CD14-positive monocyte (primary cell): ENCODE measurements at places on chromosomes 5 and 9. TPM values are rescaled to one million over a fixed set of nuclear protein-coding genes. Genes with fewer than 3 reads are reported as not detected.
A peak's percentile ranks its signal among the peaks of the same experiment; 100 is the strongest.

DNA sequence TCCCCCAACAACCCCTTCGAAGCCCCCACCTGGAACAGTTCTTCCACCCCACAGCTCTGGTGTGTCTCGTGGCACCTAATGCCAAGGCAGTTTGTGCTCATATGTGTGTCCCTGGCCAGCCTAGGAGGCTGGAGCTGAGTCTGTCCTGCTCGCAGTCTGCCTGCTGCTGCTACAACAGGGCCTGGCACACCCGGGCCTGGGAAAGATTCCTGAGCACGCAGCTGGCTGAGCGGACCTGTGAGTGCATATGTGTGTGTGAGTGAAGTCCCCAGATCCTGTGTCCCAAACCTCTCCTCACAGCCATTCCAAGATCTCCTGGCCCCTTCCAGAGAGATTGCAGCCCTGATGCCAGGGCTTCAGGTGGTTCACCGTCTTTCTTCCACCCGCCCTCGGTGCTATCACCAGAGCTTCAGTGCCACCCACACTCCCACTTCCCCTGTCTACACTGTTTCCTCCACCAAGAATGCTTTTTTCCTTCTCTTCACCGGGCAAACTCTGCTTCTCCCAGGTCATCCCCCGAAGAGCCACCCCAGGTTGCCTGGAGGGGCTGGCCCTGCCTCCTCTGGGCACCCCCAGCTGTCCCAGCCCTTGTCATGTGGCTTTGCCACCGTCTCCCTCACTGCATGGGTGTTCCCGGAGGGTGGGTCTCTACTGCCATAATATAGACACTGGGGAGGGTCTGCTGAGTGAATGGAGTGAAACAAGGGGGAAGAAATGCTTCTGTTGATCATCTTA is 28.4 kb downstream of the LMX1B start:
- no peak for DNase-seq

GRCh38 chr5:50873595-50874277 is 207.3 kb downstream of the PARP8 start:
- DNase-seq: no peak

GRCh38 chr9:108933231-108933717 is 650 bp downstream of the ELP1 start:
- DNase-seq: no peak

GRCh38 chr5:158770506-158770905 is 329.2 kb downstream of the EBF1 start:
- no peak for DNase-seq

DNA sequence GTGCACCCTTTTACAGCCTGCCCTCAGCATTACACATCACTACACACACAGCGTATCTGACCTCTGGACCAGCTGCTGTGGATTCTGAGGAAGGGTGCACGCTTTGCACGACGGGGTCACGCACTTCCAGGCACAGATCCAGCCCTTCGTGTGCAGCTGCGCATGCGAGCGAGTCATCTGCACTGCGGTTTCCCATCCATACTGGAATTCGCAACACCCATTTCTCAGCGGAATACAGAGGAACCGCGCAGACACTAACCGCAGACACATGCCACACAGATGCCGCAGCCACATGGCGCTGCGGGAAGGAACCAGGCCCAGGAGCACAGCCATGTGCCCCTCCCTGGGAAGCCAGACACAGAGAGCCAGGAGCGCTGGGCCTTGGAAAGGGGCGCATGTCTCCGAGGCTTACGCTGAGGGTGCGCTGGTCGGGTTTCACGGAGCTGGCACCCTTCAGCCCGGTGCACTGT is 43.5 kb downstream of the PNPLA7 start:
- no peak for DNase-seq

GRCh38 chr9:98101868-98102273 is 17.2 kb downstream of the TRIM14 start:
- no peak for DNase-seq

DNA sequence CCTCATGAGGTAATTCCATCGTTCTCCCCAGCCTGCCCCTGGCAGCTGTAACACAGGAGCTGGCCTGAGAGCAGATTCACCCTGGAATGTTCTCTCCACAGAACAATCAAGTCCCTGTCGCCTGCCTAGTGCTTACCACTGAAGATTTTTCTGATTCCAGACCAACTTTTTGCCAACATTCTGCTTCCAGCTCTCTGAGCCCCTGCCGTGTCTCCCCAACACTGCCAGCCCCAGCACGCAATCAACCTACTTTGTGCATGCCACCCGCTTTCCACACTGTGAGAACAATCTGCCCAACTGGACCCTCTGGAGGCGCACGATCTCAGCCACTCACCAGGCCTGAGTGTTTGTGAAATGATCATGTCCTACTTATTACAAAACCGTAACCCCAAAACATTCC is 62.6 kb downstream of the PSMB7 start:
- DNase-seq: no peak

DNA sequence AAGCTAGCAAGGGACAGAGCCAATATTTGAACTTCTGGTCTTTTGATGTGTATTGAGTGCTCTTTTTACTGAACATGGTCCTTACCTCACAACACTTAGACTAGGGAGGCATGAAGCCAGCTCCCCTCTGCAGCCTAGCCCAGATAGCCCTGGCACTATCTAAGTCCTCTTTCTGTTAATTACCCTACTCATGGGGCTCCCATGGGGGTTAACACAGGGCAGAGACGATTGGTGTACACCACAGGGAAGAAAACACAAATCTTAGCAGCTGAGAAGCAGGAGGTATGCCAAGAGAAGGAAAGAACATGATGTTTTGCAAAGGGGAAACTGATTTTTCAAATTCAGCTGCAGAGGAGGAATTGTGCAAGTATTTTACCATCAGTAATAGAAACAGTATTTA is 383.8 kb downstream of the TMEM232 start:
- no peak for DNase-seq

GRCh38 chr9:15420796-15421195 is 1.9 kb upstream of the SNAPC3 start:
- DNase-seq: no peak

DNA sequence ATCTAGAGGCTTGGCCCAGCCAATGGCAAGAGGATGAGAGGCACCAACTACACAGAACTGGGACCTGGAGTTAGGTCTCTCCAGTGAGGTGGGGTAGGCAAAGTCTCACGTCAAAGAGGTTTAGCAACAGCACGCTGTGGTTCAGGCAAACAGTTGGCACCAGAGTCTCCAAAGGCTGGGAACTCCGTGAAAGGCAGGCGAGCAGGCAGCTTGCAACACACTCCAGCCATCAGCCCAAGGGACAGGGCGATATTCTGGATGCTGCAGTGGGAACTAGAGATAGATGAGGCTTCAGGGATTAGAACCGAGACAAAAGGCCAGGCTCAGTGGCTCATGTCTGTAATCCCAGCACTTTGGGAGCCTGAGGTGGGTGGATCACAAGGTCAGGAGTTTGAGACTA is 129.1 kb downstream of the PDZD2 start:
- DNase-seq: no peak

- peak; percentile 87 for DNase-seq
Observed at GRCh38 chr5:10595672-10596309, 31.9 kb downstream of the ANKRD33B start.

DNA sequence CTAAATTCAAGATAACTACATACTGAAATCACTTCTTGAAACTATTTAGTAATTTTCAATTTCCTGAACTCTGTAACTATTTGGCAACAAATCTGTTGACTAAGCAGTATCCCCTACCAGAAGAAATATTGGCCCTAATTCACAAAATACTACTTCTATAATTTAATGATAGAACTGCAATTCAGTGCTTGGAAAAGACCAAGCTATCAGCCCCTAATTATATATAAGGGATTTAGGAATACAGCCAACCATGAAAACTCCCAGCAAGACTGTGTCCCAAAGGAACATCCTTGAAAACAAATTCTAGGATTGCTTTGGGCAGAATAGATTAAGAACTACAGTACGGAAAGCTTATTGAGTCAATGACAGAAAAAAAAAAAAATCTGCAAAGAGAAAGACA is 169.2 kb downstream of the RAB3C start:
- no peak for DNase-seq

DNA sequence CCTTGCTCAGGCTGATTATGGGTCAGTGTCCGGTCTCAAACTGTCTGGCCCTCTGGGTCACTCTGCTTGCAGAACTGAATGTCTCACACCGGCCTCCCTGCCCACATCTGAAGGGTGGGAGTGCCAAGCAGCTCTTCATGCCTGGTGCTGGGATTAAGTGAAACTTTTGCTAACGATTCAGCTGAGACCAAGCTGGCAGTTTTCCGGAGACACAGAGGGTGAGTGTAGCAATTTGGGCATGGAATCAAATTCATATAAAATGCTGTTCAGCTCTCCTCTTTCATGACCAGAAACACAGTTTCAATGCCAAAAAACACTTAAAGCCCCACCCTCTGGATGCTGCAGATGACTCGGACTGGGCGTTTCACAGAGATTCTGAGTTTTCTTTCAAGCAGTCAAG is 207.5 kb downstream of the NXNL2 start:
- DNase-seq: no peak

DNA sequence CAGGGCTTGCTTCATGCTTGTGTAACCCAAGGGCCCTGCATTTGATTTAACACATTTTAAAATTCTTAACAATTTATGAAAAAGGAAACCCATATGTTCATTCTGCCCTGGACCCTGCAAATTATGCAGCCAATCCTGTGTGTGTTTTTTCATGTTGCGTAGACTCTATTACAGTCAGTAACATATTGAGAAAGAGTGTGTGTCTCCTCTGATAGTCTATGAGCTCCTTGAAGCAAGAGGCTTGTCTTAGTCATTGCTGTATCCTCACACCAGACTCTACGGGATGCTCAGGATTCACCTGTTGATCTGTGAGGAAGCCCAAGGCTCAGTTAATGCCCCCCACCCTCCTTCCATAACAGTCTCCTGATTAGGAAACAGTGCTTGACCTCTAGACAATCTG is 177.3 kb upstream of the DMAC1 start:
- peak; percentile 55 for DNase-seq

DNA sequence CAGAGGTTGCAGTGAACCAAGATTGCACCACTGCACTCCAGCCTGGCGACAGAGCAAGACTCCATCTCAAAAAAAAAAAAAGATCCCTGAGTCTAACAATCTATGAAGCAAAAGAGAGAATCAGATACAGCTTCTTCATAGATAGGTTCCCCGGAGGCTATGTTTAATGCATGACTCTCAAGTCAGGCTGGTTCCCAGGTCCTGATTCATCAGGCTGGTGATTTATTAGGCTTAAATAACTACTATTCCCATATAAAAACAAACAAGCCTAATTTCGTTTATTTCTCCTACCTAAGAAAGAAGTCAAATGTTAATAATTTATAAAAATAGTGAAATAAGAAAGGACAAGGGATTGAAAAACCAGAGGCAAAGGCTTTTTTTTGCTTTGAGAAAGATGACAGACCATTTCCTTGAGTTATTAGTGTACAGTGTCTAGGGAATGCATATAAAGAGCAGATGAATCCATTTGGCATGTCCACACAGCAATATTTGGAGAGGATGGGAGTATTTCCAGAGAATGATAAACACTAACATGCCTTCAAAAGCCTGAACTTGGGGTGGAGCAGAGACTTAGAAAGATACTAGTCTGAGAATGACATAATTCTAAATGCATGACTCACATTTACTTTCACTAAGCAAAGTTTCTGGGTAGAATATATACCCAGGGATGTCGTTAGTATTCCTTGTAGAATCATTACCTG is 115.3 kb downstream of the NREP start:
- DNase-seq: no peak

IRX4 gene
- not detected for polyA plus RNA-seq

SRP19 gene
- polyA plus RNA-seq: 7.9 and 18.6 TPM in 2 replicates

DND1 gene
- polyA plus RNA-seq: not detected

EXOSC2 gene
- polyA plus RNA-seq: 9.5 and 15.8 TPM in 2 replicates

HDAC3 gene
- polyA plus RNA-seq: 80.5 TPM
